Natural killer cell treated with Interleukin-12 subunit alpha and Interleukin-12 subunit beta and Interleukin-15 and Interleukin-18, amount 100 ng/mL, for 72 hours (primary cell): ENCODE measurements at places on chromosomes 6 and 20.

DNA sequence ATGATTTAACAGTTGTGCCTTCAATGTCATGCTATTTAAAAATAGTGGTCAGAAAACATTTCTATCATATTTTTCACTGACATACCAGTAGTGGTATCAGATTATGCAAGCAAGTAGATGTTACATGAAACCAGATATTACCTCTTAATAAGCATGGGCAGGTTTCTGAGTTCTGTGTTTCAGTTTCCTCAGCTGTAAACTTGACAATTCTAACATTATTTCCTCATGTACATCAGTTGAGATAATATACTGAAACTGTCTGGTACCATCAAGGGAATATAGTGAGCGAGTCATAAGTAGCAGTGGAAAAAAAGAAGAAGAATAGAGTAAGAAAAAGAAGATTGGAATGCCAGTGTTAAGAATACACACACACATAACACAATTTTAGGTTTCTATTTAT, 477.9 kb upstream of the MANEA start:
- no peak for DNase-seq

DNA sequence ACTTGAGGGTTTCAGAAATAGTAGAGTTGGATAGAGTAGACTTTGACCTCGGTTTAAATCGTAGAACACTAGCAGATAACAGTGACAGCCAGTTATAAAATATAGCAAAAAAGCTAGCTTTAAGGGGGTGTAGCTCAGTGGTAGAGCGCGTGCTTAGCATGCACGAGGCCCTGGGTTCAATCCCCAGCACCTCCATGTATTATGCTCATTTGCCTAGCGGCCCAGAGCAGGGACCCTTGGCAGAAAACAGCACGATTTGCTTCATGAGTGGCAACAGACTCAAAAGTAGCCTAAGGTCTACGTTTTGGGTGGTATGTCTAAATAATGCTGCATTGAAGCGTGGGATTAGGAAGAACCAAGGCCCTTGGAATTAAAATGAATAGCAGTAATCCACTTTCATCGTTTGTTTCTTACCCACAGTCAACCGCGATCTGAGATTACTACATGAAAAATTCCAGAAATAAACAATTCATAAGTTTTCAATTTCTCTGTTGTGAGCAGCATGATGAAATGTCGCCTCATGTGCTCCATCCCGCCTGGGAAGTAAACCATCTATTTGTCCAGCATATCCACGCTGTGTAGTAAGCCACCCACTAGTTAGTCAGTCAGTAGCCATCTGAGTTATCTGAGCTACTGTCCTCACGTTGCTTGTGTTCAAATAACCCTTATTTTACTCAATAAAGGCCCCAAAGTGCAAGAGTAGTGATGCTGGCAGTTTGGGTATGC, 184.9 kb downstream of the GPX5 start:
- DNase-seq = no peak

DNA sequence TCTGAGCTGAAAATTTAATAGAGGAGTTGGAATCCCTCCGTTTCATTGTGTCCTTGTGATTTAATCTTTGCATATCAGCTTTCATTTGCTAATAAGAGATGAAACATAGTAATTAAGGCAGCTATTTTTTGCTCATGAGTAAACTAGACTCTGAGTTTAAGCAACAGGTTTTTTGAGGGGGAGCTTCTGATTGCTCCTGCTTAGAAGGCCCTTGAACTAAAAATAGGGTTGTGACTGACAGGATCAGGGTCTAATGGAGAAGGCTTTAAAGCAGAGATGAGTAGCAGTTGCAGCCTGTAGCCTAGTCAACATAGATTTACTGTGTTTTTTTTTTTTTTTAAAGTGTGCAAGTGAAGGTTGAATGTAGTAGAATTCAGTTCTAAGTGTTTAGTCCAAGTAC, 17.4 kb downstream of the HSF2 start:
- no peak for DNase-seq

DNA sequence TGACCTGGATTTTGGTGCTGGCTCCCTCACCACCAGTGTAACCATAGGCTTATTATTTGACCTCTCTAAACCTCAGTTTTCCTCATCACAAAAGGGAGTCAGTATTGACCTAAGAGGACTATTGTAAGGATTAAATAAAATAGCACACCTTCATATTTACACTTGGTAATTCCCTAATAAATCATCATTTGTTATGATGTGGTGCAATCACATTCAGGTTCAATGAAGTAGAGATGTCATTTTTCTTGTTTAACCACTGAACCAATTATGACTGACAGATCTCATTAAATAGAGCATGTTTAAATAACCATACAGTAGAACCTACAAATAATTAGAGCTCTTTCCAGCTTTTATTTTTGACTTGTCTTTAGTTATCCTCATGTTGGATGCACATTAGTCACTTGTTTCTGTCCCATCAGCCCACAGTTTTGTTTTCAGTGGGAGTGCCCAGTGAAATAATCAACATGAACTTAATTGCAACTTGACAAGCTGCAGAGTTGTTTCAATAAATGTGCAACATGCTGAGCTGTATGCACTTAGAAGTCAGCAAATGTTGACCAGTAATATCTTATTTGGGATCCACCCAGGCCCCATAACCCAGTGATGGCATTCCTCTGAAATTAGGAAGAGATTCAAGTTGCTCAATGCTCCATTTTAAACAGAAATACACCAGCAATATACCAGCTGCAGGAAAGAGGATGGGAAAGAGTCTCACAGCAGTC, 451.7 kb upstream of the MARCKS start:
- DNase-seq = no peak

DNA sequence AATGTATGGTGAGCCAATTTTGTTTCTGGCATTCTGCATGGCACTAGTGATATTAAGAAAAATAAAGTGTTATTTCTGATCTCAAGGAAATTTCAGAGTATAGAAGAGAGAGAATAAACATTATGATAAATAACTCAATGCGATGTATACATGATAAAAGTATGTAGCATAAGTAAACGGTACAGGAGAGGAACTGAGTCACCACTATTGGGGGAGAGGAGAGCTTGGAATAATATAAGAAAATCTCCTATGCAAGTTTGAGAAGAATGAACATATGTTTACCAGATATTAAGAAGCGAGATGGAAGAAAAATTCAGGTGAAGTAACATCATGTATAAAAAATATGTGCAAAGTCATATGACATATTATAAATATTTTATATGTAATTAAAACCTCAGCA, 1230.3 kb upstream of the CITED2 start:
- no peak for DNase-seq

DNA sequence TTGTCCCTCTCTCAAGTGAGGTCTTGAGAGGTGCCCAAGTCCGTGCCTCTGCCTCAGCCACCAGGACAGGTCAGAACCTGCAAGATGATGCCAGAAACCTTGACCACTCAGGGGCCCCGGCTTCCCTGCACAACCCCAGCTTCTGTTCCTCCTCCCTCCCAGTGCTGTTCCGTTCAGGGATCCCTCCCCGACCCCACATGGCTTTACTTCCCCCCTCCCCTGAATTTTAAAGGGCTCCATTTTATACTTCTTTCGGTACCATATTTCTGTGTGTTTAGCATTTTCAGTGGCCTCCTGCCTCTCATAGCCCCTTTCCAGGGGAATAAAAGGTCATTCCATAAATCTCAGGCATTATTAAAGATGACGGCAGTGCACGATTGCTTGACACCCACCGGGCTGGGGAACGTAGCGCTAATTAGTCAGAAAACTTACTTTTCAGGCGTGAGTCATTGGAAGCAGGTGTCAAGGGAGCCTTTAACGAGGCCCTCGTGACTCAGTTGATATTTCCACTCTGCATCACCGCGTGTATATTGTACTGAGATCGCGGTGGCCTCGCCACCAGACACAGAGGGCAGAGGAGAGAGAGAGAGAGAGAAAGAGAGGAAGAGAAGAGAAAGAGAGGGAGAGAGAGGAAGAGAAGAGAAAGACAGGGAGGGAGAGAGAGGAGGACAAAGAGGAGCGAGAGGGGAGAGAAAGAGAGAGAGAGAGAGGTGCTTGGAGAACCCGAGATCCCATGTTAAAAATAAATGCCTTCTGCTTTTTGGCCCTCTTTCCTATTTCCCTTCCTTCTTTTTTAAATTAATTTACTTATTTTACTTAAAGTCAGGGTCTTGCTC, 21.3 kb downstream of the KCNG1 start:
- DNase-seq = no peak

DNA sequence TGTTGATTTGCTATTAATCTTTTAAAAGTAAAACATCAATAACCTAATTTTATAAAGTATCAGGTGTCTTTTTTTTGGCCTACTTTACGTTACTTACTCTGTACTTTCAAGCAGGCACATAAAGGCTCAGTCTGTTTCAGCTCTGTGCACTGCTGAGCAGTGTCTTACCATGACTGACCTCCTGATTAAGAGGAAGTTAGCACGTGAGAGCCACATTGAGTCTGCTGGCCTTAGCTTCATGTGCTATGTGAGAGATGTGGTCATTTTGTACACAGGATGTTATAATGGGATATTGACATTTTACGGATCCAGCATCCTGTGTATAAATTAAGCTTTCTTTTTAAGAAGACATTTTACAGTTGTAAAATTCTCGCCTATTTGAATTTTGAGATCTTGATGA, 31.9 kb downstream of the ARID1B start:
- DNase-seq = no peak

DNA sequence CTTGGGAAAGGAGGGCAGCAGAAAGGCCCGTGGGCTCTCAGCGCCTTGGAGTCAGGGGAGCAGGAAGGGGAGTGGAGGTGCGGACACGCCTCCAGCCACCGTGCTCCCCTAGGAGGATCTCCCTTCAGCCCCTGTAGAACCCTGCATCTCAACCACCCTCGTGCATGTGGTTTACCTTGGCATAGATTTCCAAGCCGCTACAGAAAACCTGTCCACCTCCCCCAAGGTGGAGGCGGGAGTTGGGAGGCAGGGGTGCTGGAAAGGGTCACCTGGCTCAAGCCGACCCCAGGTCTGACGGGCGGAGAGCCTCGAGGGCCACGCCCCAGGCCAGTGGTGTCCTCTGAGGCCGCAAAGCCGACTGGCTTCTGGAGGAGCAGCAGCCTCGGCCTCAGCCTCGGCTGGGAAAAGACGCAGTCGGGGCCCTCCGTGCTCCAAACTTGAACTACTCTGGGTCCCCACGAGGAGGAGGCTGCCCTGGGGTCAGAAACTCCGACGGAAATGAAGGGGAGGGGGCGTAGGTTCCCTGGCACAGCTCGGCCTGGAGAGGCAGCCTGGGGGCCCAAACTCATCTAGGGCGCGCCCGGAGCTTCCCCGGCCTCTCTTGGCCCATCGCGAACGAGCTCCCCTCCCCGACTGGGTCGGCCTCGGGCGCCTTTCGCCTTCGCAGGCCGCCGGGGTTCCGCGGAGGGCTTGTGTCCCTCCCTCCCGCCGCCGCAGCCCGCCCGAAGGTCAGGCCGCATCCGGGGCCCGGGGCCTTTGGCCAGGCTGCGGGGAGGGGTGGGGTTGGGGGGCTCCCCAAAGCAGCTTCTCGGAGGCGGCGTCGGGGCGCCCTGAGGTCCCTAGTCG, 6.3 kb upstream of the FOXF2 start:
- no peak for DNase-seq

DNA sequence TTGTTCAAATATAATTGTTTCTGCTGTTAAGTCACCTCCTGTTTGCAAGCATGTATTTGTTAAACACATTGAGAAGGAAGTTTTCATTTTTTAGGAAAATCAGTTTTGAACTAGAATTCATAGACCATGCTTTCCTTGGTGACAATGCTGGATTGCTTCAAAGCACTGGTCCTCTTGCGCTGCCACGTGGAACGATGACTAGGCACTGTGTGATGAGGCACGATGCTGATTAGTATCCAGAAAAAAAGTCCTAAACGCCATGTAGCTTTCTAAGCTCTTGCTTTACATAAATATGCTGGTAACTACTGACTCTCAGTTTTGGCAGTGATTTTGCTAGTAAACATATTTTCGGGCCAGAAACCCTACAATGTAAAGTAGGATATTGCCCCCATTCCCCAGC, 11.1 kb upstream of the EXOC2 start:
- peak; percentile 10 for DNase-seq

DNA sequence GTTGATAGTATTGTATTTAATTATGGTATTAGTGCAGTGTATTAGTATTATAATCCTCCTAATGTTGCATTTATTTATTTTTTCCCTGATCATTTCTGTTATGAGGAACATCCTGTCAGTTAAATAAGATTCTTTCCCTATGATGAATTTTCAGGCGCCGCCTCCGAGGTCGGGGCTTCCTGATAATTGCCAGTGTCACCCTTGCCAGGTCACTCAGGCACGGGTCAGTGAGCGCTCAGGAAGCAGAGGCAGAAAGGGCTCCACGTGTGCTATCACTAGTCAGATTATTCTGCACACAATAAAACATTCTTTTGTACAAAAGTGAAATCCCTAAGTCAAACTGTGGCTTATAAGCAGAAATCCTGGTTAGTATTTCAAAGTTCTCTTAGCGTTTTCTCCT, 64.8 kb downstream of the TSHZ2 start:
- no peak for DNase-seq

DNA sequence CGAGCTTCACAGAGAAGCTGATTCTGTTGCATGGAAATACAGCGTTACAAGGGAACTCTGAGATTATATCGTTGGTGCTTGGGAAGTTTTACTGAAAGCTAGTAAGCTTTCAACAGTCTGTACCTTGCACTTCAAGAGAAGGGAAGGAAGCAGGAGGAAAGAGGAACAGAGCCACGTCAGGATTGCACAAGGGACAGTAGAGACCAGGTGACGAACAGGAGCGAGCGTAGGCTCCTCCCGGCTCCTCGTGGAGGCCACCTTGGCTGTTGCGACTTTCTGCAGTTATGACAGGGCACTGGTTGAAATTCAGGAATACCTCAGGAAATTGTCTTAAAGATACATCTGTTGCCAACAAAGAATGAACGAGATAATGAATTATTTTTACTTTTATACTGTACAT, 18.8 kb downstream of the RTF2 start:
- DNase-seq = no peak

DNA sequence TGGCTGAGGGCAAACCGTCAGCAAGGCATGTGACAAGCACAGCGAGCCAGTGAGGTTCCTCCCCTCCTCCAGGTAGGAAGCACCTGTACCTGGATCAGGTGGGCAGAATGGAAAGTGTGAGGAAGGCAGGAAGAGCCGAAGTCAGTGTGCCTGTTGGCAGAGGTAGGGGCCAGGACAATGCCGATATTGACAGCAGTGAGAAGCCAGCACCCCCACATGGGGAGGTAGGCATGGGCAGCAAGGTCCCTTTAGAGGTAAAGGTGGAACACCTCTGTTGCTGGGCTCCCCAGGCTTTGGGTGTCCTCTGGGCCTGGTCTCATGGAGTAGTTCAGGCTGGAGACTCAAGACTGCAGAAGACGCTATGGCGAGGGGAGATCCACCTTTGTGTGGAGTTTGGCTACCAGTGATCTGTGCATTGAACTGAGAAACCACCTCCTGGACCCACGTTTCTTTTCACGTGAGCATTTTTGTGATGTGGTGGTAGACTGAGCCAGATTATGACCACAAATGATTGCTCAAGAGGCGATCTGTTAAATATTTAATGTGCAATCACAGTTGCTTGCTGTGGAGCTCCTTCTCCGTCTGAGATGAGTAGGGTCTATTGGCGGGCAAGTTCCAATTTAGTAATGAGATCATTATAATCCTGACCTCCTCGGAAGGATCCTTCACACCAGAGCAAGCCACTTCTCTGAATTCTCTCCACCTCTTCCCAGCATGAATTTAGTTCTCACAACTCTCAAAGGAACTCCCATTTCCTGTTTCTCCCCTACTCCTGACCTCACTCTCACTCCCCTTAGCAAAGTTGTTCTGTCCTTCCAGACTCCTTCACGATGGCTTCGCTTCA, 174.8 kb downstream of the CDH26 start:
- DNase-seq = no peak
